Activated T-helper 1 cell treated with anti-CD3 and anti-CD28 coated beads, Interleukin-2, amount 50 U/mL, for 16 hours (primary cell): ENCODE measurements at places on chromosomes 4 and X.

GRCh38 chr4:6855692-6856297 is 53.8 kb upstream of the TBC1D14 start:
- no peak for DNase-seq

DNA sequence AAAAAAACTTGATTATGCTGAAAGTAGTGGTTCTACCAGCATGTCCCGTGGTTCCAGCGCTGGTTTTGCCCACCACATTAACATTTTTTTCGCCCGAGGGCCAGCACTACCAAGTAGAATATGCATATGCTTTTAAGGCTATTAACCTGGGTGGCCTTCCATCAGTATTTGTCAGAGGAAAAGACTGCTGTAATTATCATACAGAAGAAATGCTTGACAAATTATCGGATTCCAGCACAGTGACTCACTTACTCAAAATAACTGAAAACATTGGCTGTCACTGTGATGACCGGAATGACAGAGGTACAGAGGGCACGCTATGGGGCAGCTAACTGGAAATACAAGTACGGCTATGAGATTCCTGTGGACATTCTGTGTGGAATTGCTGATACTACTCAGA is 34.6 kb downstream of the PRPS2 start:
- no peak for DNase-seq

DNA sequence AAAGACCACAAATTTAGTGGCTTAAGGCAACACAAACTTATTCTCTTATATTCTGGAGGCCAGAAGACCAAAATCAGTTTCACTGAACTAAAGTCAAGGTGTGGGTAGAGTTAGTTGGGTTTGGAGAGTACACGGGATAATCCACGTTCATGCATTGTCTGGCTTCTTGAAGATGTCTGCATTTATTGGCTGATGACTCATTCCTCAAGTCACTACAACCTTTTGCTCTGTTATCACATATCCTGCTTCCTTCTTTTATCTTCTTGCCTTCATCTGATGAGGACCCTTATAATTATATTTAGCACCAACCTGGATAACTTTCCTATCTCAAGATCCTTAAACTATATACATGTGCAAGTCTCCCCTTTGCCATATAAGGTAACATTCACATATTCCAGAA is 590.0 kb downstream of the FSTL5 start:
- no peak for DNase-seq

- DNase-seq: no peak
Measured at GRCh38 chr4:15197005-15197404, 194.7 kb downstream of the CPEB2 start.

GRCh38 chr4:78293821-78294301 is 236.7 kb downstream of the FRAS1 start:
- no peak for DNase-seq
